Stimulated activated CD8-positive, alpha-beta memory T cell treated with anti-CD3 and anti-CD28 coated beads, Interleukin-4, amount 100 ng/mL, for 24 hours (primary cell): ENCODE measurements at places on chromosomes 7 and 10.

- no peak for DNase-seq
Measured at GRCh38 chr7:2471022-2471329, 5.2 kb downstream of the GRIFIN start.

DNA sequence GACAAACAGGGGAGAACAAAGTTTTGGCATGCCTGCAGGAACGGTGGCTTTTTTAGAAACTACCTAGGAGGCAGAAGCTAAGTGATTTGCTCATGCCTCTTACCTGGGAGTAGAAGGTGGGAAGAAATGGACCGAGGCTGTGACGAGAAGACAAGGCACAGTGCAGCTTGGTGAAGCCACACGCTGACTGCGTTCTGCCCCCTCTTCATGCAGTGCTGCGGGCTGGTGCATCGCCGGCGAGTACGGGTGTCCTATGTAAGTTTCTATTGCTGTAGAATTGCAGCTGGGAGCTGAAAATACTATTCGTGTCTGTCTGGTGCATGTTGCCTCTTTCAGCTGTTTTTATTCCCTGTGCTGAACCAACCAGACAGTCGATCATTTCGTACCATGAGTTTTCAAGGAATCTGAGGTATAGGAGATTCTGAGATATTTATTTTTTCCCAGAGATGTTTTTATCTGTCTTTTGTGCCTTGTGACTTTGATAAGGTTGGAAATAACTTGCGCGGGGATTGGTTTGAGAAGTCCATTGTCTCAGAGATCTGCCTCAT is 120.9 kb downstream of the CACNB2 start:
- DNase-seq: no peak

DNA sequence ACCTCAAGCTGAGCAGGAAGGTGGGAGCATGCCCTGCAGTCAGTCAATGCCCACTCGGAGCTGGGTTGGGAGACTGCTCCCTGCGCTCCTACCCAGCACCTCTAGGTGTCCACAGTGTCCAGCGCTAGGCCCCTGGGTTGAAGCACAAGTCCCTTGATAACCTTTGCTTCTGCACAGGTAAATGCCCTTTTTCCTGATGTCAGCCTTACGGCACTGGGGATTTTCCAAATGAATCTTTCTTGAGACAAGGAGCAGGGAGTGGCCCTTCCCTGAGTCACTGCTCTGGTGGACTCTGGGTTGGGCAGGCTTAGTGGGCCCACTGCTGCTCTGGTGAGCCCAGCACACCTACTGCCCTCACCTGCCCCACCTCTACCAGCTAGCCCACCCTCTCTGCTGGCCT is 61.9 kb upstream of the OPN4 start:
- DNase-seq: no peak

- DNase-seq: no peak
Measured at GRCh38 chr10:23055424-23056185, 39.8 kb upstream of the MSRB2 start.

- DNase-seq: no peak
Measured at GRCh38 chr10:131678613-131679012, 222.2 kb upstream of the PPP2R2D start.
